K562 (cell line): ENCODE measurements at places on chromosomes 5 and 9. TPM values are rescaled to one million over a fixed set of nuclear protein-coding genes. Genes with fewer than 3 reads are reported as not detected.

DNA sequence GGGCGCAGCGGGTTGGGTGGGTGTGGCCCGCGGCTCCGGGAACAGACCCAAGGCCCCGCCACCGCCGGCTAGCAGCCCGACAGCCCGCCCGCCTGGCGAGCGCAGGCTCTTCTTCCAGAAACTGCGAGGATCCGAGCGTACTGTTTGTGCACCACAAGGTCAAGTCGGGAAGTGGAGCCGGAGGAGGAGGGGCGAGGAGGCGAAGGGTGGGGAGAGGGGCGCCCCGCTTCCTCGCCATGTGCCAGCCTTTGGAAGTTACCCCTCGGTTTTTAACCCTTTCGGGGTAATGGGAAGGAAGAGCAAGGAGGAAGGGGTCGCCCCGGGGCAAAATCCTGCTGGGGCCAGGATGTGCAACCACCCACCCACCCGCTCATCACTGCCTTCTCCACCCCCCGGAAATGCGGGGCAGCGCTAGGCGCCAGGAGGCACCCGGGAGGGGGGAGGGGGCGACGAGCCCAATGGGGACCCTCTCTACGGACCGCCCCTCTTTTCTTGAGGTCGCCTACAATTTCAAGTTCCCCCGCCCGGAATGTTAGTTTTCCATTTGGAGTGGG lies 1.1 kb upstream of the JADE2 start:
- H3K4me3 ChIP-seq, result peak overlapping the region; percentile 80
- DNase-seq, result peak; percentile 66
- no peaks in the 10 kb centered on the region for H3K36me3 ChIP-seq
- peaks cover 16% of the 10 kb centered on the region; the same call in 2 of the 3 replicates for H3K4me1 ChIP-seq
- peak overlapping the region; percentile 87 for H3K27ac ChIP-seq

GRCh38 chr5:4116834-4117233 lies 521.2 kb downstream of the IRX1 start:
- H3K27me3 ChIP-seq, result no peaks in the 10 kb centered on the region
- H3K4me1 ChIP-seq, result no peaks in the 10 kb centered on the region
- no peak for DNase-seq
- no peaks in the 10 kb centered on the region for H3K36me3 ChIP-seq

Gene SLF1
- 9.8 and 11.1 TPM in 2 replicates for total RNA-seq

Gene TAF7
- 71.2 and 73.3 TPM in 2 replicates for total RNA-seq

Gene OR1J2
- not detected in 2 replicates for total RNA-seq

DNA sequence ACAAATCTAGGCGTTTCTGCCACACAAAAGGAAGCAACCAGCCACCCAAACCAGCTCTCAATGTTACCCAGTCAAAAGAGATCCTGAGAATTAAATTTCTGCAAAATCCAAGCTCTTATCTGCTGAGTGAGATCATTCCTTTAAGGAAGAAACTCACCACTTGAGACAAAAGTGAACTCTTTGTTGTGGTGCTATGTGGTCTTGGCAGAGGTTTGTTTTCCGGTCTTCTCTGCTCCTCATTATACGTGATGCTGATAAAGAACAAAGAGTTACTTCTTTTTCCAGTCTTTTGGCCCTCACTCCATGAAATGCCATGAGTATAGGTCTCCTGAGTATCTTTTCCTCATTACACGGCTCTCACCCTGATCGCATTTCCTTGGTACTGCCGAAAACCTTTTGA lies 82.1 kb downstream of the PRKACG start:
- no peak overlapping the region for H3K4me3 ChIP-seq
- peaks cover 10% of the 10 kb centered on the region; the same call in 2 of the 3 replicates for H3K4me1 ChIP-seq
- no peaks in the 10 kb centered on the region for H3K27me3 ChIP-seq
- H3K27ac ChIP-seq, result no peak overlapping the region
- H3K36me3 ChIP-seq, result no peaks in the 10 kb centered on the region

Gene SMIM33
- not detected in 2 replicates for total RNA-seq

DNA sequence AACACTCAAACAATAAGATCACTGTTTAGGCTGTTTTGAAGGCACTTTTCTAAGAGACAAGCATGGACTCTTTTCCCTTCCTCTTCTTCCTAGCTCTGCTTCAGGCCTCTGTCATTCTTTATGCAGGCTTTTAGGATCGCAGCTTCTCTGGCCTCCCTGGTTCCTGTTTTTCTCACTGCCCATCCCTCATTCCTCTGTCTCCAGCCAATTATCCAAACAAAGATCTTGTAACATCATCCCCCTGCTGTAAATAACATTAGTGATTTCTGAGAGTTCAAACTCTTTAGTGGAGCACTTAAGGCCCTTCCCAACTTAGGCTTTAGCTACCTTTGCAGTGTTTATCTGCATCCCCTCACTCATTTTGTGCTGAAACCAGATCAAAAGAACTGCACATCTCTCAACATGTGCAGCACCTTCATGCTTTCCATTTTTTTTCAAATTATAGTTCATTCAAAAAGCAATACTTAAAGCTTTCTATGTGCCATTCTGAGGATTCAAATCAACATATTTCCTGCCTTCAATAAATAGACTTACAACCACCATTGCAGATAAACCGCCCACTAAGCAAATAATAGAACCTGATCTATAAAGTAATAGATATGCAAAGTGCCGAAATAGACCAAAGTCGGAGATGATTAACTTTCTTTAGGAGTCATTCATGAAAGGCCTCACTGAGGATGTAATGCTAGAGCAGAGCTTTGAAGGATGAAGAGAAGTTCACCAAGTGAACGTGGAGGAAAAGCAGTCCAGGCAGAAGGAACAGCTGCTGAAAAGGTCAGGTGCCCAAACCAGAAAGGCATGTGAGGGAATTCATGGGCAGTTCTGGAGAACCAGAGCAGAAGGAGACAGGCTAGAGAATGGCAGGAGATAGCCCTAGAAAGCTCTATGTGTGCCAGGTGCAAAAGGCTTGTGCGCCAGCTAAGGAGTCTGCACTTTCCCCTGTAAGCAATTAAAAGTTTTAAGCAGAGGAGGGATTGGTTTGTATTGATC lies 95.8 kb upstream of the ZNF366 start:
- H3K36me3 ChIP-seq, result peaks cover 3% of the 10 kb centered on the region; the same call in 1 of the 3 replicates
- H3K4me1 ChIP-seq, result peaks cover 10% of the 10 kb centered on the region; the same call in 2 of the 3 replicates
- no peak overlapping the region for H3K4me3 ChIP-seq
- no peak overlapping the region for H3K27ac ChIP-seq
- DNase-seq, result no peak

Gene TEX48
- total RNA-seq, result not detected in 2 replicates
